ENCODE measurements at places on chromosomes 12 and 14.

- no peak for DNase-seq
Measured at GRCh38 chr12:6533653-6533922, 729 bp upstream of the GAPDH start.

DNA sequence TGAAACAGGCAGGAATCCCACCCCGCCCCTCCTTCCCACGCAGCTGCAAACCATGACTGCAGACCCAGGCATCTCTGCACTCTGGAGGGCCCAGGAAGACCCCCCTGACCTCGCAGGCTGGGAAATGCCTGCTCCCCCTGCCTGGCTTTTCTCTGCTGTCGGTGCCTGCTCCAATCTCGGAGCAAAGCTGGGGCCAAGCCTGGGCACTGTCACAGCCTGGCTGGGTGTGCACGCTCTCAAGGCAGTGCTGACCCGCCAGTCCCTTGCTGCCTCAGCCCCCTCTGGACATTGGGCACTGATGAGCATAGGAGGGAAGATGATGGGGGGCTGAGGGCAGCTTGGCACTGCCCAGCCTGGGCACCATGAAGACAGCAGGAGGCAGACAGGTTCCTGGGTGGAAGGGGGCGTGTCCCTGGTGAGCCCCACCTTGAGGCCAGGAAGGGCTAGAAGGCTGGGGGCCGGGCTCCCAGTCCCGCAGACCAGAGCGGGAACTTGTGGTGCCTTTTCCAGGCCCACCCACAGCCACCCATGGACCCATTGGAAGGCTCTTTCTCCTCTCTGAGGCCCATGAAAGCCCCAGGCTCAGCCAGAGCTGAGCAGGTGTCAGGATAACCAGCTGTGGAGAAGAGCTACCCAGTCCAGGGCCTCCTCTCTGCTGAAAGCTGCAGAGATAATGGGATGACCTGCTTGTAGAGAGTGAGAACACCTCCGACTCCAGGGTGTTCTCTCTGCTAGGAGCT is 10.7 kb upstream of the ZNF605 start:
- DNase-seq = no peak

DNA sequence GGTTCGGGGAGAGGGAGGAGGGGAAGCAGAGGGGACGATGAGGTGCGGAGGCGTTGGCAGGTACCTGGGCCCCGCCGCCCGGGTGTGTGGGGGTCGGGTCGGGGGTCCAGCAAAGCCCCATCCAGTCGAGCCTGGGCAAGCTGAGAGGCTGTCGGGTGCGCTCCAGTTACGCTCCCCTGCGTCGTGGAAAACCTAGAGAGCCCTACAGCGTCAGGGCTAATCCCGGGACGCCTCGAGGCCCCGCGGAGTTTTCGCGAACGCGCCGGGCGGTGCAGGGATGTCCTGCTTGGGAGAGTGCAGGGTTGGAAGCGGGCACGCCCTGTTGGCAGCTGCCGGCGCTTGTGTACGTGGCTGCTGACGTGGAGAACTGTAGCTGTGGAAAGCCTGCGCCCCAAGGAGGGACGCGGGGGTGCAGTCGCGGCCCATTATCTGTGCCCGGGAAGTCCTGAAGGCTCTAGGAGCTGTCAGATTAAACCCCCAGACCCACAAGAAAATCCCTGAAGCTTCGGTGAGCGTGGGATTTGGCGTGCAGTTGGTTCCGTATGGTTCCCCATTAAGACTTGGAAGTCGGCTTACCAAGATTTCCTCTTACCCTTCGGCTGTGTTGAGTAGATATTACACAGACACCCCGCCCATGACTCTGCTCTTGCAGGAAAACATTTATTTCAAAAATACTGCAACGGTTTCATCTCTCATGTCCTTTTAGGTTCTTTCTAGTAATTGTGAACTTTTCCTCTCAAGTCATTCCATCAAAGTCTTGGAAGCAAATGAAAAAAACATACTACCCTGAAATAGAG is 11.3 kb upstream of the SLC38A2 start:
- DNase-seq = peak; percentile 76

DNA sequence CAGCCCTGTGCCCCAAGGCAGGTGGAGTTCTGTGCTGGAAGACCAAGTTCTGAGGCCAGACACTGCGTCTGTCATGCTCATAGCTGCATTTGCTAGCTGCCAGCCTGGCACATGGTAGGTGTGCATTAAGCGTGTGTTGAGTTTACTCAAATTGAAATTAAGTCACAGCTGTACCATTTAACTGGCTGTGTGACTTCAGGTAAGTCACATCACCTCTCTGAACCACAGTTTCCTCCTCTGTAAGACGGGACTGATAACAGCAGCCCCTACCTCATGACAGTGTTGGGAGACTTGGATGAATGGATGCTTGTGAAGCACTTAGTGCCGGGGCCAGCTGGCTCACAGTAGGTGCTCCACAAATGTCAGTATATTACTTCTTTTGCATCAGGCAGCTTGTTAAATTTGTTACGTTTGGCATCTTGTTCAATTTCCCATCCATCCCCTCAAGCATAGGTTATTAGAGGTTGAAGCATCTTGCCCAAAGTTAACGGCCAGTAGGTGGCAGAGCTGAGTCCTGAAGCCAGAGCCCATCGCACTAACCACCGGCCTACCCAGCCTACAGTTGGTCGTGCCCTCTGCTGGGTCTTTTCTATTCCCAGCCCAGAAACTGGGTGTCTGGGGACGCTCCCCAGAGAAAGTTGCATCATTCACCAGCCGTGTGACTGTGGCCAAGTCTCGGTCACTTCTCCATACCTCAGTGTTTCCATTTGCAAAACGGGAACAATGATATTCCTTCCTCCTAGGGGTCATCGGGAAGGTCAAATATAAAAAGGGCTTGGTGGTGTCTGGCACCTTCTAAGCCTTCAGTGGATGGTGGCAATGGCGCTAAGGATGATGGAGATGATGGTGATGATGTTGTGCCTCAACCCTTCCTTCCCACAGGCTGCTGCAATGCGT is 4.5 kb downstream of the DAO start:
- peak; percentile 72 for DNase-seq

DNA sequence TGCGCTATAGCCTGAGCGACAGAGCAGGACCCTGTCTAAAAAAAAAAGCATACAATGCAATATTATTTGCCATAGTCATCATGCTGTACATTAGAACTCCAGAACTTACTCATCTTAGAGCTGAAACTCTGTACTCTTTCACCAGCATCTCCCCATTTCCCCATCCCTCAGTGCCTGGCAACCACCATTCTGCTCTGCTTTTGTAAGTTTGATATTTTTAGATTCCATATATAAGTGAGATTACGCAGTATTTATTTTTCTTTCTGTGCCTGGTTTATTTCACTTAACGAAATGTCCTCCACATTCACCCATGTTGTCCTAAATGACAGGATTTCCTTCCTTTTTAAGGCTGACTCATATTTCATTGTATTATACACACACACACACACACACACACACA is 121.8 kb downstream of the BBS10 start:
- DNase-seq = no peak

DNA sequence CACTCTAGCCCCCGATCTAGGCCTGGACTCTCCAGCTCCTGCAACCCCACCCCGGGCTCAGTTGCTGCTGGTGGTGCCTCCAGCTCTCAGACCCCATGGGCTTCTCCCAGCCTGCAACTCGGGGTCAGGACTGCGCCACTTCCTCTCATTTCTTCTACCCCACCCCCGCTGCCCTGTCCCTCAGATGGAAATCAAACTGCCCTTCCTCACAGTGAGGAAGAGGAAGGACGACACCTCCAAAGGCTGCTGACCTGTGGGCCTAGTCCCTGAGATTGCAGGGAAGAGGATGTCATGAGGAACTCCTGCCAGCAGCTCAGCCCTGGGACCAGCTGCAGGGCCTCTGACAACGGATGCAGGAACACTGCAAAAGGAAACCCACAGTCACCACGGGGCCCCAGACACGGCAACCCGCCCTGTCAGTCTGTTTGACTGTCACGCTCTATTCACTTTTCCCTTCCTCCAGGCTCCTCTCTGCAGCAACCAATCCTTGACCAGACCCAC is 29.3 kb upstream of the PNMA1 start:
- peak; percentile 66 for DNase-seq

DNA sequence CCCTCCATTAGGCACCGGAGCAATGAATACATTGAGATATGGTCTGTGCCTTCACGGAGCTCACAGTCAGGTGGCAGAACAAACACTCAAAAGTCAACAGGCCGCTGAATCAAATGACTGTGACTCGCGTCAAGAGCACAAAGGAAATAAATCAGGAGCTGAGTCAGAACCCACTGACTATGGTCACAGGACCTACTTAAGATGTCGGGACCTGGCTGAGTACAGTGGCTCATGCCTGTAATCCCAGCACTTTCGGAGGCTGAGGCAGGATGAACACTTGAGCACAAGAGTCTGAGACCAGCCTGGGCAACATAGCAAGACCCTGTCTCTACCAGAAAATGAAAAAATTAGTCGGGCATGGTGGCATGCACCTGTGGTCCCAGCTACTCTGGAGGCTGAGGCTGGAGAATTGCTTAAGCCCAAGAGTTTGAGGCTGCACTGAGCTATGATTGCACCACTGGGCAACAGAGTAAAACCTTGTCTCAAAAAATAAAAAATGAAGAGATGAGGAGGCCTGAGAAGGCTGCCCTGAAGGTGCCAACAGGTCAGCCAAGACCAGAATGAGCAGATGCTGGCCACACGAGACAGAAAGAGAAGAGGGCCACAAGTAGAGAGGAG is 19.9 kb downstream of the TMEM233 start:
- DNase-seq = no peak

DNA sequence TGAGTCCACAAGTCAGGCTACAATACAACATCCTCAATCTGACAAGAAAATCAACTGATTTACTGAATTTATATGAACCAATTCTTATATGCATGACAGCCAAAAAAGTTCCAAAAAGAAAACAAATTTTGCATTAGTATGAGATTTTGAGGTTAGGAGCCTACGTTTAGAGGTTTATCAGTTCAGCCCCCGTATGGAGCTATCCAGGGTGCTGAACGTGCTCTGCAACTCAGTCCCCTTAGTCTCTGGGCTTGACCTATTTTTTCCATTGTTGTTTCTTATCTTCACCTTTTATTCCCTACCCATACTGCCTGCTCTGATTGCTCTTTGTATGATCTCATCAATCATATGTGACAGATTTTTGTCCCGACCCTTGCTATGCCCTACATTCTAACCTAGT is 693.0 kb downstream of the NRXN3 start:
- DNase-seq = no peak

- DNase-seq = no peak
Measured at GRCh38 chr12:114744691-114745090, 60.7 kb upstream of the TBX3 start.

DNA sequence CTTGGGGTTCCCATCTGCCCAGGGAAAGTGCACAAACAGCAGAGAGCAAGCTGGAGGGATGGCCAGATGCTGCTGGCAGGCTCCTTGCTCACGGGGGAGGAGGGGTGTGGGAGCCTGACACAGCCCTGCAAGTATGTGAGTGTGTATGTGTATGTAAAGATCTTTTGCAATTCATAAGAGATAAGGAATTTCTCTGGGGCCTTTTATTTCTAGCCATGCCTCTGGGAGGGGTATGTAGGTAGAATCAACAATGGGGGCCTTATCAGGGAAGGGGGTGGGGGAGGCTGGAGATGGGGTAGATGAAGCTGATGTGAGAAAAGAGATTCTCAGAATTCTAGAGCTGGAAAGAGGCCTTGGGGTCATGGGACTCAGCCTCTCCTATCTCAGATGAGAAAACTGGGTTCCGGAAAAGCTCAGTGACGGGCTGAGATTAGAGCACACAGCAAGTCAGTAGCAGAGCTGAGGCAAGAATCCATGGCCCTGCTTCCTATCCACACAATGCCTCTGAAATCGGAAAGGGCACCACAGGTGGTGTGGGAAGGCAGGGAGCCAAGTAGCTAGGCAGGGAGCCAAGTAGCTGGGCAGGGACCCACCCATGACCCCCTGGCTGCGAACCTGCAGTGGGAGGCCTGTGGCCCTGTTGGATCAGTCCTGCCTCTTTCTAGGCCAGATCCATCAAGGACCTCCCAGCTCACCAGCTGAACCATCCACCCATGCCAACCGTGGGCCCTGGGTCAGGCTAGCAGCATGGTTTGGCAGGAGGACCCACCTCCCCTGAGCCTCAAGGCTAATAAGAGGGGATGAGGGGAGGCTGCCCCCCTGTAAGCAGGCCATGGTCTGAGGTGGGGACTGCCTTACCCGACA is 54.7 kb downstream of the PLEKHG3 start:
- no peak for DNase-seq

DNA sequence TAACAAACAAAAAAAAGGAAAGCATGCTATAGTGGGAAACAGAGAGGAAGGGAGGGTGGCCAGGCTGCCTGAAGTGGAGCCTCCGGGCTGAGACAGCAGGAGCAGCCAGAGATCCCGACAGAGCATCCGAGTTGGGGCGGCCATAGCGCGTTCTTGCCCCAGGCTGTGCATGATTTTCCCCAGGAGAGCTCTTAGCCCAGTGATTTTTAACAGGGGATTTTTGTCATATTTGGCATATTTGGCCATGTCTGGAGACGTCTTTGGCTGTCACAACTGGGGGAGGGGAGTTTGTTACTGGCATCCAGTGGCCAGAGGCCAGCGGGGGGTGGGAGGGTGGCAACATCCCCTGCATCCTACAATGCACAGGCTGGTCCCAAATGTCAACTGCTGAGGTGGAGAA is 23.6 kb downstream of the BDKRB1 start:
- DNase-seq = no peak

DNA sequence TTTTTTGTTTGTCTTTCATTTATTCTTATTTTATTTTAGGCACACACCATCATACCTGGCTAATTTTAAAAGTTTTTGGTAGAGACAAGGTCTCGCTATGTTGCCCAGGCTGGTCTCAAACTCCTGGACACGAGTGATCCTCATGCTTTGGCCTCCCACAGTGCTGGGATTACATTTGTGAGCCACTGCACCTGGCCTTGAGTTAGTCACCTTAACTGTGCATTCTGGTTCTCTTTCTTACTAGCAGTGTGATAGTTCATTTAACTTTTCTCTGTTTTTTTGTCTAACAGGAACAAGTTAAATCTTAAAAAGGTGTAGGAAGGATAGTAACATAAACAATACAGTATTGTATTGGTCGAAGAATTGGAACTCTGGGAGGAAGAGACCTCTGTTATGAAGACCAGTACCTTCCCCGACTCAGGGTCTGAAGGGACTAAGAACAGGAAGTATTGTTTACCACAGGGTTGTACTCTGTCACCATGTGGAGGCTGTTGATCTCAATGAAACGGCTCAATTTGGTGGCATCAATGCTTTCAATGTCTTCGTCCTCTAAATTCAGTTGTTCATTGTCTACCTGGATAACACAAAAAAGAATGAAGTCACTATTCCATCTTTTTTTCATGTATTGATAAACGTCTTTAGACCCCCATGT is 17.7 kb downstream of the ERP27 start:
- no peak for DNase-seq

- DNase-seq = no peak
Measured at GRCh38 chr12:89103831-89104230, 248.5 kb downstream of the DUSP6 start.

- no peak for DNase-seq
Measured at GRCh38 chr14:26199590-26200370, 398.1 kb downstream of the NOVA1 start.

GRCh38 chr12:75437564-75437963 is 43.0 kb upstream of the GLIPR1 start:
- DNase-seq = no peak

Measured in activated naive CD4-positive, alpha-beta T cell treated with Interleukin-2 at 50 U/mL for 16 hours (primary cell).